ENCODE measurements at places on chromosomes 13 and 19.
A peak's percentile ranks its signal among the peaks of the same experiment; 100 is the strongest.

GRCh38 chr13:55361141-55361540 is 1779.6 kb upstream of the PRR20A start:
- DNase-seq: no peak

DNA sequence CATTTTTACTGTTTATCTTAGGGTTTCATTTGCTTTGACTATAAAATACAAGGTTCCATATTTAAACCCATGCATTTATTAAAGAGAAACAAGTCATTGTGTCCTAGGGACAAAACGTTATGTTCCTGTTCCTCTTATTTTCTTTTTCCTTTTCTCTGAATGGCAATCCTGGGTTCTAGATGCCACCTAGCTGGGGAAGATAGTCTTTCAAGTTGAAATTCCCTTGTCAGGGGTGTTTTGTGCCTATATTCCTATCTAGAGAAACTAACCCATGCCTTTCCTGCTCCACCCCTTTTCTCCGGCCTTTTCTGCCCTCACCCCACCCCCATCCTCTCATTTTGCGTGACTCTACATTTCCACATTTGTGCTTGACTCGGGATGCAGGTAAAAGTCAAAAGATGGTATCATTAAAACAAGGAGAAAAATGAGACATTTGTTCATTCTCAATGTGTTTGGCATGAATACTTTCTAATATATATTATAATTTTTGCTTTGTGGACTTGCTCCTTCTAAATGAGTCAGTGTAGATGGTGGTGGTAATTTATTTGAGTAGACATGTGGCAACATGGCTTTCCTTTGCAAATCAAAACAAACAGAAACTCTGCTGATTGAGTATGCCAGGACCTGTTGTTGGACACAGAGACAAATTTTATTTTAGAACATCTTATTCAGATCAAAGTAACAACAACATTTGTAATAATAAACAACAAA is 26.8 kb upstream of the STARD13 start:
- no peak for DNase-seq

- no peak for DNase-seq
These were observed 128.3 kb downstream of the URI1 start for GRCh38 chr19:30070198-30070967.

DNA sequence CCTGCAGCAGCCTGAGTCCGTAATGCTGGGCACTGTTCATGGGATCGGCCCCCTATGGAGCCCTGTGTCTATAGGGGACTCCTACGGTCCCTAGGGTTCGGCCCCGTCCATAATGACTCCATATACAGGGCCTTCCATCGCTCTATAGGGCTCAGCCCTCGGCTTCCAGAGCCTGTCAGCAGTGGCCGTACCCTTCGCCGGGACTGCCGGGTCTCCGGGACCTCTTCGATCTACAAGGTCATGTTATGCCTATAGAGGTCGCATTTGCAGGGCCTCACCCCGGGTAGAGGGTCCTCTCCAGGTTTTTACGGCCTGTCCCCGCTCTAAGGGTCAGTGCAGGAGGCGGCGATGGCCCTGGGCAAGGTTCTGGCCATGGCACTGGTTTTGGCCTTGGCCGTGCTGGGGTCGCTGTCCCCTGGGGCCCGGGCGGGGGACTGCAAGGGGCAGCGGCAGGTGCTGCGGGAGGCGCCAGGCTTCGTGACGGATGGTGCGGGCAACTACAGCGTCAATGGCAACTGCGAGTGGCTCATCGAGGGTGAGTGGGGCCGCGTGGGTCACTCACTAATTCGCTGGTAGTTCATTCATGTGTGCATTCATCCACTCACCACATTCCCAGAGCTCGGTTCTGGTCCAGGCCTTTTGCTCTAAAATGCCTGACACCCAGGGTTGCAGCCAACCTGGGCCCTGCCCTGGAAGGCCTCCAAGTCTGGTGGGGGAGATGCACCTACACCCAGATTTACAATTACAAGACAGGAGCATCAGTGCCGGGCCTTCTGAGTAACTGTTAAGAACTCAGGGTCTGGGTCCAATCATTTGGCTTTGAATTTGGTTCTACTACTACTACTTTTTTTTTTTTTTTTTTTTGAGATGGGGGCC is 699 bp downstream of the MEGF8 start:
- no peak for DNase-seq

DNA sequence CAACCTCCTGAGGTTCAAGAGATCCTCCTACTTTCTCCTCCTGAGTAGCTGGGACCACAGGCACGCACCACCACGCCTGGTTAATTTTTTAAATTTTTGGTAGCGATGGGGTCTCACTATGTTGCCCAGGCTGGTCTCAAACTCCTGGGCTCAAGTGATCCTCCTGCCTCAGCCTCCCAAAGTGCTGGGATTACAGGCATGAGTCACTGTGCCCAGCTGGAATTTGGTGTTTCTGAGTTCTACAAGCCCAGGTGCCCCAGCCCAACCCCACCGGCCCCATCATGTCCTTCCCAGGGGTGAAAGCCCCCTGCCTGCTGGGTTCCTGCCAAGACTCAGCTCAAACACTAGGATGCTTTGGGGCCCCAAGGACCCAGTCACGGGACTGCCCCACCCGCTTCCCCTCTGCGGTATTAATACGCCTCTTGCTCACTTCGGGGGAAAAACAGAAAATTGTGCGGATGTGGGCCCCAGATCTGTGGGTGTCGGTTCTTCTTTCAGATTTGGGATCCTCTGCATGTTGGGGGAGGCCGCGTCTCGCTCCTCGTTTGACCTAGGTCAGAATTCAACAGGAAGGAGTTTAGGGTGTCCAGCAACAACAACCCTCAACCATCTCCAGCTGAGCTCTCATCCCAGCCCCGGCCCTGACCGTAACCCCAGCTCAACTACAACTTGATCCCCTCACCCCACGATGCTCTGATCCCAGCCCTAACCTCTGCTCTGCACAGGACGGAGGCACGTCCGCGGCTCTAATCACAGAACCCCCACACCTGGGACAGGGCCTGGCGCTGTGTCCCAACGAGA is 3.7 kb upstream of the FCER2 start:
- peak; percentile 25 for DNase-seq

- no peak for DNase-seq
These were observed 62.8 kb upstream of the CEACAM8 start for GRCh38 chr19:42657556-42657955.

GRCh38 chr13:75877071-75877470 is 240.9 kb downstream of the LMO7 start:
- DNase-seq: no peak

DNA sequence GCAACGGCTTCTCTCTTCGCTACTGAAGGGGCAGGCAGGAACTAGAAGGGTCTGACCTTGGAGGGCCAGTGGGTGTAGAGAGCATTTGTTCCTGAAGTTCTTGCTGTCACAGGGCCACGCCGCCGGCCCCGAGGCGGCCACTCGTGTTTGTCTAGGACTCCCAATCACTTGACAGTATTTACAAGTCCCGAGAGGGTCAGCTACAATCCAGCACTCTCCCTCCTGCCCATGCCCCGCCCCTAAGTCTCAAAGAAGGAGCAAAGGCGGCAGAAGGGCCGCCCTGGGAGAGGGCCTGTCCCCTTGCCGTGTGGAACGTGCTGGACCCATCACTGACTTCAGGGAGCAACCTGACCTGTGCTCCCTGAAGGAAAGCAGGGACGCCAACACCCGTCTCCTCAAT is 118.5 kb downstream of the STK24 start:
- no peak for DNase-seq

GRCh38 chr19:46009530-46010510 is 13.0 kb downstream of the PGLYRP1 start:
- peak; percentile 46 for DNase-seq

All from stimulated activated CD8-positive, alpha-beta memory T cell treated with anti-CD3 and anti-CD28 coated beads, Interleukin-2, amount 100 ng/mL, for 1 hour (primary cell).